Chondrocyte (in vitro differentiated cells): ENCODE measurements at places on chromosomes 6 and 20. TPM values are rescaled to one million over a fixed set of nuclear protein-coding genes. Genes with fewer than 3 reads are reported as not detected.

BPIFB2 gene
- total RNA-seq: not detected in 3 replicates

HUS1B gene
- total RNA-seq: 0.70 to 0.97 TPM (median 0.79 TPM) in 3 replicates

PPIL4 gene
- 28.8 to 30.0 TPM (median 29.8 TPM) in 3 replicates for total RNA-seq

SCGN gene
- not detected in 3 replicates for total RNA-seq

ADGRF1 gene
- total RNA-seq: not detected in 3 replicates

DNA sequence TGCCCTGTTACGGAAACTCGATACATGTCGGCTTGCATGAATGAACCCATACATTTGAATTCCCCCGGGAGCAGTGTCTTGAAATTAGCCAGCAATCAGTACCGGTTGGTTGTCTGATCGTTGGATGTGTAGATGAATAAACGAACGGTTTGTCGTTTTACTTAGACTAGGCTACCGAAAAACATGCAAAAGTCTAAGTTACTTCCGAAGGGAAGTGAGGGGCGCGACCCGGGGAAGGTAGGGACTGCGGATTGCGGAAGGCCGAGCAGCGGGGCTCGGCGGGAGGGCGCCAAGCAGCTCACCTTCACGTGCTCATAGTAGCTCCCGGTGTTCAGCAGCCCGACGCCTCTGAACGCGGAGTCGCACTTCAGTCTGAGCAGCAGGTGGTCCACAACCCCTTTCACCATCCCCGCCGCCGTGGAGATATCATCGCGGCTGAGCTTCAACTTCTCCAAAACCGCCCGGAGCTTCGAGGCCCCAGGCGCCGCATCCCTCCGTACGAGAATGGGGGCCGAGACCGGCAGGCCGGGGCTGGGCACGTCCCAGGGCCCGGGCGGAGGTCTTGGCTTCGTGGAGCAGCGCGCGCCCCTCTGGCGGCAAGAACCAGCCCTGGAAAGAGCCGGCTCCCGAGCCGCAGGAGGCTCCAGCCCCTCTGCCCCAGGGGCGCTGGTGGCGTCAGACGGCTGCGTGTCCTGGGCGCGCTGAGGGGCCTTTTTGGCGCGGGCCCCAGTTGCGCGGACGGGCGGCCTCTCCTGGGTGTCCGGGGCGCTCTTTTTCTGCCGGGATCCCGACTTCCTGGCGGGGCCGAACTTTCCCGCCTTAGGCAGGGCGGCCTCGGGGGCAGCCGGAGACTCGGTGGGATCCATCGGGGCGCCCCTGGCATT, 632 bp downstream of the CGAS start:
- no peaks in the 10 kb centered on the region for H3K36me3 ChIP-seq
- peaks cover 4% of the 10 kb centered on the region for H3K4me1 ChIP-seq
- DNase-seq: peak; percentile 87
- peak overlapping the region; percentile 69 for H3K4me3 ChIP-seq
- no peaks in the 10 kb centered on the region for H3K27me3 ChIP-seq

DNA sequence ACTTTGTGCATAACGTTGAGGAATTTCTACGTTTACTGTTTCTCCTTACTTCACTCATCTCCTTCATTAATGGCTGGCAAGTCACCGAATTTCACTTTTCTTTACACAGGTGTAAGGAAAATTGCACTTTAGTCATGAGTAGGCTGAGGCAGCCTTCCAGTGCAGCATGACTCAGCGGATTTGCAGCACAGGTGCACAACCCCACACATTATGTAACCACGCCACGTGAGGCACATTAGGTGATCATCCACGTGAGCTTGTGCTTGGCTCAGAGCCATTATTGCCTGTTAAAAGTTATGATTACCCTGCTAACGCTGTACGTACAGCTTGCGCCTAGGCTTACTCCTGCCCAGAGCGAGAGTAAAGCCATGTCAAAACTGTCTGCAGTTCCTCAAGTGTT, 158.8 kb downstream of the NKAIN2 start:
- no peaks in the 10 kb centered on the region for H3K36me3 ChIP-seq
- no peak overlapping the region for H3K27ac ChIP-seq
- H3K4me1 ChIP-seq: peaks cover 9% of the 10 kb centered on the region
- no peak for DNase-seq

GRCh38 chr20:37901654-37902503, 1.0 kb upstream of the VSTM2L start:
- no peak overlapping the region for H3K27ac ChIP-seq
- peaks cover 11% of the 10 kb centered on the region for H3K27me3 ChIP-seq
- H3K36me3 ChIP-seq: no peaks in the 10 kb centered on the region
- peak overlapping the region; percentile 69 for H3K4me3 ChIP-seq

- no peaks in the 10 kb centered on the region for H3K4me1 ChIP-seq
- H3K36me3 ChIP-seq: peaks cover 2% of the 10 kb centered on the region
- no peak overlapping the region for H3K4me3 ChIP-seq
- peaks cover 2% of the 10 kb centered on the region for H3K27me3 ChIP-seq
Measured at GRCh38 chr20:16215041-16215440, 358.2 kb downstream of the KIF16B start.

DNA sequence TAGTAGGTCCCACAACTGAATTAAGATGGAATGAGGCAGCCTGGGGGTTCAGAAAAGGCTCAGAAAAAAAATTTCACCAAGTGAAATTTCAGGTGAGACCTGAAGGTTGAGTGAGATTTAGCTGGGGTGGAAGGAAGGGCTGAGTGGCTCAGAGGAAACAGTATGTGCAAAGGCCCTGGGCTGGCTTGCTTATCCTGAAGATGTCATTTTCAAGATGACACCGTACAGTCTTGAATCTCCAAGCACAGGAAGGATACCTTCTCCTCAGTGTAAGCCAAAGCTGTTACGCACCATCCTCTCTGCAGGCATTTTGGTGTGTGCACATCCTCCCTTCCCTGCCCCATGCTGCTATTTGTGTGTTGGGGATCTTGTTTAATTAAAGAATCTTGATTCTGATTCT, 43.0 kb upstream of the RANBP9 start:
- no peak overlapping the region for H3K4me3 ChIP-seq
- H3K36me3 ChIP-seq: no peaks in the 10 kb centered on the region
- H3K27ac ChIP-seq: peak overlapping the region; percentile 84

DNA sequence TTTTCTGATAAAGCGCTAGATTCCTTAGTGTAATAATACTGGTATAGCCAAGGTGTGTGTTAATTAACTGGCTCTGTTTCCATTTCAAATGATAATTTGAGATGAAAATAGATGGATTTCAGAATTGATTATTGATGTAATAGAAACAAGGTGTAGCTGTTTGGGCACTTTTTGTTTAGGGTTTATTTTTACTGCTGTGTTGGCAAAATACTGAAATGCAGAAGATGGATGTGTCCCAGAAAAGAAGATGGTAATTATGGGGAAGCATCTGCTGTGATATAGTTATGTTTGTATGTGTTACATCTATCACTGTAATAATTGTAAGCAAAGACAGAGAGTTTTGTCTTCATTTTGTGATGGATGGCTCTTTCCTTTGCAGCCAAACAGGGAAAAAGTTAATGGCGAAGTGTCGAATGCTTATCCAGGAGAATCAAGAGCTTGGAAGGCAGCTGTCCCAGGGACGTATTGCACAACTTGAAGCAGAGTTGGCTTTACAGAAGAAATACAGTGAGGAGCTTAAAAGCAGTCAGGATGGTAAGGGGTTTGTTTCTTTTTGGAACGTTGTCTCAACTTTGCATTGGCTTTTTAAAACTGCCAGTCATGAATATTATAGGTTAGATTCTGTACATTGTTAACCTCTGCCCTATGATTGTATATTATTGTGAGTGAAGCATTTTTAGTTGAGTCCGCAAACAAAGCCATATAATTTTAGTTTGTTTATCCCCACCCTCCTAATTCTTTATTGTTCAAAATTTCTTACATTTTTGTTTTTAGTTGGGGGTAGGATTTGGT, 8.6 kb upstream of the ACAT2 start:
- H3K36me3 ChIP-seq: peaks cover 39% of the 10 kb centered on the region
- H3K27ac ChIP-seq: peak overlapping the region; percentile 61
- no peaks in the 10 kb centered on the region for H3K27me3 ChIP-seq

DNA sequence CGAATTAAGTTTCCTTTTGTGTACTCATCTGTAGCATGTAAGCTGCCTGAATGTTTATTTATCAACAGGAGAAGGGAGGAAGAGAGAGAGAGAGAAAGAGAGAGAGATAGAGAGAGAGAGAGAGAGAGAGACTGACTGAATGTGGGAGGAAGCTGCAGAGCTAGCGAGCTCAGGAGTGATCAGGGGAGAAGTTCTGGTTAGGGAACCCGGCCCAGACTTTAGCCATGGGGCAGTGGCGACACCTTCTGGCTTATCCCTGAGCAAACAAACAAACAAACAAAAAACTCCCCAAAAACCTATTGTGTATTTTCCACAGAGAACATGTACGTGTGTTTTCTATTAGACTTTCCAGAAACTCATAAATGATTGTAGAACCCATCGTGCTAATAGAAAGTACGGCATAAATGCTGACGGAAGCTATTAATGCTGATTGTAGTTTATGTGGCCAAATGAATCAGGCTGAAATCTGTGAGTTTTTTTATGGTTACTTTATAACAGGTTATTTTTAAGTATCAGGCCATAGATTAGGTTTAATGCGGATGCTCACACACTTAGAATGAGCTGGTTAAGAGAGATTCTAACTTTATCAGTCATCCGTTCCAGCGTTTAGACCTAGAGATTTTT, 92.8 kb downstream of the CLIC5 start:
- peaks cover 9% of the 10 kb centered on the region for H3K27me3 ChIP-seq
- no peak for DNase-seq
- H3K36me3 ChIP-seq: no peaks in the 10 kb centered on the region
- peaks cover 9% of the 10 kb centered on the region for H3K4me1 ChIP-seq

- H3K27ac ChIP-seq: no peak overlapping the region
- H3K27me3 ChIP-seq: no peaks in the 10 kb centered on the region
- peaks cover 7% of the 10 kb centered on the region for H3K4me1 ChIP-seq
- no peaks in the 10 kb centered on the region for H3K36me3 ChIP-seq
- no peak overlapping the region for H3K4me3 ChIP-seq
Measured at GRCh38 chr6:42727087-42727611, 4.8 kb upstream of the PRPH2 start.

DNA sequence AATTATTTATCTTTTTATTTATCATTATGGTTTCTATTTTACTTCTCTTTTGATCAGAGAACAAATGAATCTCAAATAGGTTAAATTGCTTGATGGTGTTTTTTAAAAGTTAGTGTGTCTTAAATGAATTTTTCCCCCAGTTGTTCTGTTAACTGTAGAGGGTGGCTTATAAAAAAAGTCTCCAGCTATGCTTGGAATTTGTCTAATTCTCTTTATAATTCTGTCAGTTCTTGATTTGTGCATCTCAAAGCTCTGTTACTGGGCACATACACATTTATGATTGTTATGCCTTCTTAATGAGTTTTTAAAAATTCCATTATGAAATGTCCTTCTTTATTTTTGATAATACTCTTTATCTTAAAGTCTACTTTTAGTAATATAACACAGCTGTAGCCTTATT, 58.0 kb downstream of the LIN28B start:
- H3K27me3 ChIP-seq: no peaks in the 10 kb centered on the region
- H3K4me3 ChIP-seq: no peak overlapping the region
- DNase-seq: no peak
- peaks cover 16% of the 10 kb centered on the region for H3K4me1 ChIP-seq

DNA sequence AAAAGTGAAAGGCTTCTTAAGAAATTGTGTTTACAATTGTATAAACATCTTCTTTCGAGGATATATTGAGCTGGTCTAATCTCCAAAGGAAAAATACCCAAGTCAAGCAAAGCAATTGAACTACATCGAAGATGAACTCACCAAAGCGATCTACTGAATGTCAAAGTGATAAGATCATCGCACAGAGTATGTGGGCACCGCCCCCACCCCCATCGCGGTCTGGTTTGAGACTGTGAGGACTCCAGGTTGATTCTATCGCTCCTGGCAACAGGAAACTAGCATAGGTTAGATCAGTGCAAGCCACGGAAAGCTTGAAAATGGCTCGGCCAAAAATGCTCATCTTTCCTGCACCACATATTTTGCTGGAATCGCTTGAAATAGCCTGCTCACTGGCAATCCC, 133.2 kb upstream of the RPS6KA2 start:
- H3K27me3 ChIP-seq: peaks cover 6% of the 10 kb centered on the region
- no peak overlapping the region for H3K4me3 ChIP-seq
- DNase-seq: peak; percentile 2

DNA sequence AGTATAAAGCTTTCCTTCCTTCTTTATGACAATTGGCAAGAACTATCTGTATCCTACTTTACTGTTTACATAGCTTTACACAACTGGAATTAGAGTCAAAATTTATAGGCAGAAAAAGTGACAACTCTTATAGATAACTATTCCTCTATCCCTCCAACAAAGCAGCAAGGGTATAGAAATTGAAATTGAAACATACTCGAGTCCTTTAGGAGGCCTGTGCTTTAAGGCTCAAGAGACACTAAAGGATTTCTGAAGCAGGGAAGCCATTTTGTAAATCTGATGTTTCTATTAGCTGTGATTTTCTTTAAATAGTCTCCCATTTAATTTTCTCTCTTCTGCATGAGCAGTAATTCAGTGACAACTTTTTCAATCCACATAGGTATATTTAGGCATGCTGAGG, 567.6 kb upstream of the MAN1A1 start:
- no peak for DNase-seq
- H3K27me3 ChIP-seq: no peaks in the 10 kb centered on the region
- no peak overlapping the region for H3K4me3 ChIP-seq
- no peak overlapping the region for H3K27ac ChIP-seq
- peaks cover 2% of the 10 kb centered on the region for H3K36me3 ChIP-seq

DNA sequence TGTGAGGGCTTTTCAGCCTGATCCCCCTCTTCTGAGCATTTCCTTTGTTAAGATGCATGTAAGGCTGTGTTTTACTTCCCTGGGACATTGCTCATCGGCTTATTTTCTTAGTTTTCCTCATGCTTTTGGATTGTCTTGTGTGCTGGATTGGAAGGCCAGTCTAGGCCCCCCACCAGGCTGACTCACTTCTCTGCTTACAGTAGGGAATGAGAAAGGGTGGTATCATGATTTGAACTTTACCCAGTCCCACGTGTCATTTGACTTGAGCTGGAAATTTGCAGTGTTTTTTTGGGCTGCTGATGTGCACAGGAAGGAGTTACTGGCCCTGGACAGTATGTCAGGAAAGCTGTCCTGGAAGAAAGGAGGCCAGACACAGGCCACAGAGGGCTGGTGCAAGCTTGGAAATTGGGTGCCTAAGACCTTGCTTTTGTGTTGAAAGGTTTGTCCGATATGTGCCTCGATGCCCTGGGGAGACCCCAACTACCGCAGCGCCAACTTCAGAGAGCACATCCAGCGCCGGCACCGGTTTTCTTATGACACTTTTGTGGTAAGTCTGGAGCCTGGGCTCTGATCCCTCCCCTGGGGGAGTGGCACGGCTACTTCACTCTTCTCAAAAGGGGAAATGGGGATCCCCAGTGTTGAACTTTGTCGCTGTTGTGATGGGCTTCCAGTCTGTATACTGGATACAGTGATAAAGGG, 12.8 kb downstream of the RNF114 start:
- H3K27ac ChIP-seq: peak overlapping the region; percentile 95
- no peak for DNase-seq
- peaks cover 32% of the 10 kb centered on the region for H3K36me3 ChIP-seq
- peaks cover 25% of the 10 kb centered on the region for H3K4me1 ChIP-seq
- H3K4me3 ChIP-seq: no peak overlapping the region

GRCh38 chr6:79847426-79847825, 99.9 kb downstream of the ELOVL4 start:
- no peaks in the 10 kb centered on the region for H3K36me3 ChIP-seq
- DNase-seq: no peak
- H3K4me3 ChIP-seq: no peak overlapping the region
- H3K27me3 ChIP-seq: peaks cover 27% of the 10 kb centered on the region
- H3K4me1 ChIP-seq: no peaks in the 10 kb centered on the region

GRCh38 chr20:23497536-23497935, 6.6 kb downstream of the CST8 start:
- no peak for DNase-seq
- no peak overlapping the region for H3K27ac ChIP-seq
- no peaks in the 10 kb centered on the region for H3K36me3 ChIP-seq

- no peaks in the 10 kb centered on the region for H3K4me1 ChIP-seq
- H3K36me3 ChIP-seq: peaks cover under 1% of the 10 kb centered on the region
- no peak overlapping the region for H3K4me3 ChIP-seq
- peaks cover 2% of the 10 kb centered on the region for H3K27me3 ChIP-seq
Measured at GRCh38 chr6:38730140-38730862, 15.2 kb downstream of the DNAH8 start.
